CD4-positive, alpha-beta T cell treated with Interleukin-2 at 100 ng/mL for 4 hours (primary cell): ENCODE measurements at places on chromosomes 11 and 22.
A peak's percentile ranks its signal among the peaks of the same experiment; 100 is the strongest.

GRCh38 chr22:35835998-35836691, 118.5 kb downstream of the APOL5 start:
- DNase-seq, result no peak

- DNase-seq, result peak; percentile 16
These were observed 42.0 kb downstream of the MS4A2 start for GRCh38 chr11:60130496-60130895.

- DNase-seq, result no peak
These were observed 126.4 kb downstream of the SEZ6L start for GRCh38 chr22:26295563-26296126.

DNA sequence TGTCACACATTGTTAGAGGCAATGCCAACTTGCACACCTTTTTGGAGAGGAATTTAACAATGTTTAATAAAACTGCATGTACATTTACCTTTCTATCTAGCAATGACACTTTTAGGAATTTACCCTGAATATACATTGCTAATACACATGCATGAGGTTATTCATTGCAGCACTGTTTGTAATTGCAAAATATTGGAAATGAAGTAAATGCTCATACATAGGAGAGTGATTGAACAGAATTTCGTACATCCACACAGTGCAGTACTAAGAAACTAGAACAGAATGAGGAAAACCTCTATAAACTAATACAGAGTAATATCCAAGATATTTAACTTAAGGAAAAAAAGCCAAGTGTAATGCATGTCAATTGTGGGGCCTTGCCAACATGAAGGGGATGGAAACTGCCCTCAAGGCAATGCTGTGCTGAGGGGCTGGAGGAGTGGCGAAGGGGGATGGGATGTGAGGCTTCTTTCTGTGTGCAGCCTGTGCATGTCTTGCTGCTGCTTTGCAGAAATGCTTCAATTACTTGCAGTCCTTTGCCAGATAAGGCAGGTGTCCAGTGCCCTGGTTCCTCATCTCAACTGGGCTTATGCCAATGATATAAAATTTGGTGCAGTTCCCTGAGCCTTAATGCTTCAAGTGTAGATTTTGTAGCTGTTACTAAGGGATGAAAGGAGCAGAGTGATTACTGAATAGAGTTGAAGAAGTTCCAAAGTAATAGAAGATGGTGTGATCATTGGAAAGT, 96.1 kb downstream of the GRIA4 start:
- DNase-seq, result no peak

DNA sequence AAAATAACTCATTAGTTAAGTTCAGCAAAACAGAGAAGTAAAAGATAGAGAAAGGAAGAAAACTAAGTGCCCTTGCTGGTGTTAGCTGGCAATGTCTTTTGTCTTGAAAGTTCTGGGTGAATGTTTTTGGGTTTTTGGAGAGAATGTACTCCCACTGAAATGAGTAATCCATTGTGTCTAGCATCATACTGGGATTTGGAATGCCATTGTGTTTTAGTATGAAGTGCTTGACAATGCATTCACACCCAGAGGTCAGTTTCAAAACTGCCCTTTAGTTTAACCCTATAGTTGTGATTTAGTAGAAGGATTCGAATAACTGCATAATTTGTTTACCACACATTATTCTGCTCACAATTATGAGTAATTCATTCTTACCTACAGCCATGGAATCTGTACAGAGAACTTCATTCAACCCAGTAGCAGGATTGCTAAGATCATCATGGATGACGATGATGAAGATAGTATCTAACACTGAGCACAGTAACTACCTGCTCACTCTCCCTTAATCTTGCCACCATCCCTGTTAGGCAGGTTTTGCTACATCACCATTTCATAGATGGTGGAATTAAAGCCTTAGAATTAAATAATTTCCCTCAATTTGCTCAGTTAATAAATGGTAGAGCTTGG, 33.9 kb downstream of the MAML2 start:
- no peak for DNase-seq

- no peak for DNase-seq
These were observed 14.2 kb downstream of the SLC22A12 start for GRCh38 chr11:64605244-64605560.

DNA sequence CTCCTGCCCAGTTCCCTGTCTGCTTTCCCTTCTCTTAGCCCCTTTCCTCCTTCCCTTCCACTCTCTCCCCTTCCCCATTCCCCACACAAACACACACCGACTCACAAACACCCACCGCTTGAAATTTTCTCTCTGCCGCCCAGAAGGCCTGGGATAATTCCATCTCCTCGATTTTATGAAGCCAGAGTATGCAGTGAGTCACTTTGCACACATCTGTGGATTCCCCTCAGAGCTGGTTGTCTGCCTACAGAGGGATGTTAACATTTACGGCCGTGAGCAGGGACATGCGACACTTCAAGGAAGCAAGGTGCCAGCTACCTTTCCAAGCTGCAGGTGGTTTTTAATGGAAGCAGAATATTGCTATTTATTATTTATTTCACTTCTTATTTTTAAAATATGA, 332.0 kb downstream of the TENM4 start:
- no peak for DNase-seq

DNA sequence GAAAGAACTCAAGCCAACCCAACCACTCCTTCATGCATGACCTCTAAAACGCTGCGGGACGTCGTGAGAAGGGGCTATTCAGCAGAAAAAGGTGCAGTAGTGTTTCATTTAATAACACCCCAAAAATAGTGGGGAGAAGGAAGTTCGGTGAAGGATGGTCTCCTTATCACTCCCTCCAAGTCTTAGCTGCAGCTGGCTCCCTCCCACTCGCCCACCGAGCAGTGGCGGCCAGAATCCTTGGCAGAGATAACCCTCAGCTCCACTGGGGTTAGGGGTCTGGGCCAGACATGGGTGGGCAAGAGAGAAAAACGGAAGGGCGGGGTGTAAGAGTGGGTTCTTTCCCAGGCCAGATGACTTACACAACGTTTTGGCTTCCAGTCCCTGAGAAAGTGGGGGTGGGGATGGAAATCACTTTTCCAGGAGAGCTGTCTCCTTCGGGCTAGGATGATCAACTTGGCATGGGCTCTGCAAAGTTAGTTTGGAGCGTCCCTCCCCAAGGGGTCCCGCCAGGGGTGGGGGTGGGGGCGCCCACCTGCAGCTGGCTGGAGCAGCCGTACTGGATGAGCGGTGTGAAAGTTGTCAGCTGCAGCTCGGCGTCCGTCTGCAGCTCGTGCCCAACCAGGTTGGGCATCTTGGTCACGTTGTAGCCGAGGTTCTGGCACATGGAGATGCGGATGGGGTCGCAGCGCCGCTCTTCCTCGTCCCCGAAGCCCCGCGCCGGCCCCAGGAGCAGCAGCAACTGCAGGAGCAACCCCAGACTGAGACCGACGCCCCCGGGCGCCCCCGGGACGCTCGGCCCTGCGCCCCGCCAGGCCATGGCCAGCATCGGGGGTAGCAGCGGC, 705 bp downstream of the FZD4 start:
- no peak for DNase-seq

GRCh38 chr22:29055192-29055830, 6.3 kb downstream of the C22orf31 start:
- DNase-seq, result no peak

DNA sequence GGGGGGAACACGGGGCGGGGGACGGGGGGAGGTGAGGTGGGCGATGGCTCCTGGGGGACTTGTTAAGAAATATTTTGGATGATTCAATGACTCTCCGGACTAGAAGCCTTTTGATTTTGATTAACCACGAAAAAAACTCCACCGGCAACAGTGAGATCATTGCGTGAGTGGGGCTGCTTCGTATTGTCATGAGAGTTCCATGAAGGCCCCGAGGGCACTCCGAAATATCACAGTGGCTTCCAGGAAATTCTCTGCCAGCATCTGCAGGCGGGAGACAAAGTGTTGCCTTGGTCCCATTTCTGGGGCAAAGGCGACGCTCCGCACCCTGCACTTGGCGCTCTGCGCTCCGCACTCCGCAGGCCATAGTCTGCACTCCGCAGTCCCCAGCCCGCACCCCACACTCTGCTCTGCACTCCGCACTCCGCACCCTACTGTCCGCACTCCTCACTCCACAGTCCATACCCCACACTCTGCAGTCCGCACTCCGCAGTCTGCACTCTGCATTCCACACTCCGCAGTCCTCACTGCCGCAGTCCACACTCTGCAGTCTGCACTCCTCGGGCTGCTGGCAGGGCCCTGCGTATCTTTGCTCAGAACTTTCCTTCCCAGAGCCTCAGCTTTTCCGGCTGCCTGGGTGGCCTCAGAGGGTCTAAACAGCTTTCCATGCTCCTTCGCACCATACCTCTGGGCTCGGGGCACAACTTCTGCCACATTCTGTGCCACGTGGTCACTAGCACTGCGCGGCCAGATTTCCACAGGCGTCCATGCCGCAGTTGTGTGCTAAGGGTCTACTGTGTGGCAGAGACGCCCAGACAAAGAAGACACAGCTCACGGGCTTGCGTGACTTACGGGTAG, 61.1 kb downstream of the LINC01488 start:
- DNase-seq, result no peak

DNA sequence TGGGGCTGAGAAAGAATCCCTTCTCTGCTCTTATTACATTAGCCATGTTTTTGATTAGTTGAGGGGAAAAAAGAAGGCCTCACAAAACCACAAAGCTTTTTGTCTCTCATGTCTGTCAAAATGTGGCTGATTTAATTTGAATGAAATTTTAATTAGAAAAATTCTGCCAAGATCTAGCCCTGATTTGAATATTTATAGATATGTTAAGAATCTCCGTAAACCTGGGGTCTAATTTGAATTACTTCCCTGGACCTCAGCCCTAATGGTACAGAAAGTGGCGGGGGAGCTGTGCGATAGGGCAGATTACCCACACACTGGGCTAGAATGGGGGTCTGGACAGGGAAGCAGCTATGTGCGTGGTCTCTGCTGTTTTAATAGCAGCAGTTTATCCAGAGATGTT, 141.3 kb upstream of the TTC12 start:
- no peak for DNase-seq

DNA sequence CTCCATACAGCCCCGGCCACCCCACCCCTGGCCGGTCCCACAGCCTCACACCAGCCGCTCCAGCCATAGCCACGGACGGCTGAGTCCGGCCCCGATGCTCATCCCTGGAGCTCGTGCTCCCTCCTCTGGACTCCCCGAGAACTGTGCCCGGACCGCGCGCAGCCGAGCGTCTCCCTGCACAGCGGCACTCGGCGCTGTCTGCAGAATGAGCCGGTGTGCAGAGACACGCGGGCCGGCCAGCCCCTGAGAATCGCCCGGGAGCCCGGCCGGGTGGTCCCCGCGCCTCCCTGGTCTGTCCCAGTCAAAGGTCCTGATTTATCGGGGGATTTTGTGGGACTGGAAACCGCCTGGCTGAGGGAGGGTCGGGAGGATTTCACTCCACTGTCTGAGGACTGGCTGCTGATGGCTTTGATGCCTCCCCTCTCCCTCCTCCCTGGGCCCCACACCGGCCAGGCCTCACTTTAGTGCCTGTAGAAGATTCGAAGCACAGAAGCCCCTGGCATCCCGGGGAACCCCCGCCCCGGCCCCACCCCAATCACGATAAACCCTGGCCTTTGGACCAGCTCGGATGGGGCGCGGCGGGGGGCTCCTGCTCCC, 102.7 kb downstream of the BRD1 start:
- peak; percentile 68 for DNase-seq

DNA sequence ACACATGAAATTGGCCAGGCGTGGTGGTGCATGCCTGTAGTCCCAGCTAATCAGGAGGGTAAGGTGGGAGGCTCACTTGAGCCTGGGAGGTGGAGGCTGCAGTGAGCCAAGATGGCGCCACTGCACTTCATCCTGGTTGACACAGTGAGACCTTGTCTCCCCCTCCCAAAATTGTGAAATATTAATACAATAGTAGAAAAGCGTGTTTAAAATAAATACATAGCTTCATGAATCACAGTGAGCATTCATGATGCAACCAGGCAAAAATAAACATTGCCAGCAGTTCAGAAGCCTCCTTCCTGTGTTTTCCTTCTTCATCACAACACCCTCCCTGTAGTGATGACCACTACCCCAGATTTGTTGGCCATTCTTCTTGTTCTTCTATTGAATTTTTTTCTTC, 4.3 kb upstream of the TEAD1 start:
- no peak for DNase-seq

DNA sequence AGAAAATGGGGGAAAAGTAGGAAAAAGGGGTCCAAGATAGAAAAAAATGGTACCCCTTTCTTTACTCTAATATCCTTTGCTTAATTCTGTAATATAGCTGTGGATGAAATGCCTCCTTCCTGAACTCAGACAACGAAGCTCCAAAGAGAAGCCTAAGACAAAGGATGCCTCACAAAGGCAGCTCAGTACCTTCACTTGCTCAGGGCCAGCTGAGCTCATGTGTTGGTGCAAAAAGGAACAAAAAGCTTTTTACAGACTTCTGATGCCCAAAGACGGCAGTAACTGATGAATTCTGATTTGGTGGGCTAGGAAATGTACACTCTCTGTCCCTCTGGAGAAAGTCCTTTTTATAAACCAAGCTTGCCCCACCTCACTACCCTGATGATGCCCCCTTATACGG, 77.5 kb downstream of the DENND5A start:
- DNase-seq, result no peak

GRCh38 chr22:41047801-41048211, 44.6 kb upstream of the EP300 start:
- DNase-seq, result no peak

DNA sequence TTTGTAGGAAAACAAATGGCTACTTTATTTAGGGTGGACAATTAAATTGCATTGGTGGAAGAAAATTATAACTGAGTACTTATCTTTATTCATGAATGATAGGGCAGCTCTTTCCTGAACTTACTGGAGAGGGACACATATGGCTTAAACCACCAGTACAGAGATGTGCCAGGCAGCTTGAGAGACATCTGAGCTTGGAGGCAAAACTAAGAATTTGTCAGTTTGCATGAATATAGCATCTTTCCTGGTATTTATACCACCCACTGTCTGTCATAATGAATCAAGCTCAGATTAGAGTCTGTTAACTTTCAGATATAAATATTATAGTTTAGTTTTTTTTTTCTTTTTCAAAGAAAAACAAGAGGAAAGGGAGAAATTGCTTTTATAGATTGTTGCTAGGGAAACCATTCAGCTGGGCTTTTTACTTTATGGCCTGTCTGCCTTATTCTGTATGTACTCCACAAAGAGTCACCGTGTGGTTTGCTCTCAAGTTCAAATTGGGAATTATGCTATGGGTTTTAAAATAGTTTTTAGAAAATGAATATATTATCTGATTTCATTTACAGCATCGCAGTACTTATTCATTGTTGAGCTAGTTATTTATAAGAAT, 477.0 kb upstream of the CHORDC1 start:
- no peak for DNase-seq

GRCh38 chr11:36564376-36565030, 3.3 kb upstream of the RAG1 start:
- peak; percentile 55 for DNase-seq

DNA sequence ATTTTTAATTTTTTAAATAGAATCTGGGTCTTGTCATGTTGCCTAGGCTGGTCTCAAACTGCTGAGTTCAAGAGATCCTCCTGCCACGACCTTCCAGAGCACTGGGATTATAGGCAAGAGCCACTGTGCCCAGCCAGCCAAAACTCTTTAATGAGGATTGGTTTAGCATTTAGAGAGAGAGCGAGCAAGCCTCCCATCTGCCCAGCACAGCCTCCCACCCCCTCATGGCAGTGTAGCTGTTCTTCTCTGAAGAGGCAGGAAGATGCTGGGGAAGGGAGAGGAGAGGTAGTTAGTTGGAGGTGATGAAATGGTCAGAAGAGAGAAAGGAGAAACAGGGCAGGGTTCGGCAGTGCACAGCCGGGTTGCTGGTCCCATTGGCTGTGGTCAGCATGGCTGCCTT, 105.7 kb downstream of the SCN3B start:
- DNase-seq, result no peak
